Heart left ventricle (tissue), 16 donors: ENCODE measurements at places on chromosomes 2 and 18.

GRCh38 chr2:21070341-21071257 is 26.7 kb upstream of the APOB start:
- DNase-seq = no peak

DNA sequence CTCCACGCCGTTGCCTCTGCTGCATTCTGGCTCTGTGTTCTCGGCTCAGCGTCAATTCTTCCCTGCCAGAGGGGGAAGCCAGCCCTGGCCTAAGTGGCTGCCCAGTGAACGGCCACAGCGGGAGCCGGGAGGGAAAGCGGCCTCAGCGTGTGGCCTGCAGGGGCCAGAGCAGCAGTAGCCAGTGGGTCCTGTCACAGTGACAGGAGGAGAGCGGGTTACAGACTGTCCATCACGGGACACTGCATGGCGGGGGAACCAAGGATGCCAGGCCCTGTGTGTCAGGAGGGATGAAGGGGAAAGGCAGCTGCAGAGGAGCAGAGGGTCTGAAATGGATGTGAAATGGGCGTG is 39.7 kb downstream of the PDIA6 start:
- no peak for DNase-seq

DNA sequence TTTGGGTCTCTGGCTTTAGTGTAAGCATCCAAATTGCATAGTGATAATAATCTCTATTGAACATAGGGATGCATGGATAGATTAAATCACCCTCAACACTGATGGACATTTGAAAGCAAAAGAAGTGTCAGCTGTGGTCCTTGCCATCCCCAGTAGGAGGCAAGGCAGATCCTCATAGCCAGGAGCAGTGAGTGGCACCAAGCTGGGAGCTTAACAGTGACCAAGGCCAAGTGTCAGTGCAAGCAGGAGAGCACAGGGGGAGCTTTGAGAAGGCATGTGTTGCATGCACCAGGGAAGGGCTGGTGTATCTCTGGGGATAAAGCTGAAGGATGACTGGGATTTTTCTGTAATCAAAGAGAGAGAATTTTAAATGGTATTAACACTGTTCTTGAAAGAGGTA is 14.7 kb downstream of the SLC14A1 start:
- DNase-seq = no peak

GRCh38 chr18:25187521-25188192 is 164.3 kb downstream of the ZNF521 start:
- DNase-seq = no peak

GRCh38 chr18:21194871-21195771 is 46.9 kb upstream of the GREB1L start:
- no peak for DNase-seq

DNA sequence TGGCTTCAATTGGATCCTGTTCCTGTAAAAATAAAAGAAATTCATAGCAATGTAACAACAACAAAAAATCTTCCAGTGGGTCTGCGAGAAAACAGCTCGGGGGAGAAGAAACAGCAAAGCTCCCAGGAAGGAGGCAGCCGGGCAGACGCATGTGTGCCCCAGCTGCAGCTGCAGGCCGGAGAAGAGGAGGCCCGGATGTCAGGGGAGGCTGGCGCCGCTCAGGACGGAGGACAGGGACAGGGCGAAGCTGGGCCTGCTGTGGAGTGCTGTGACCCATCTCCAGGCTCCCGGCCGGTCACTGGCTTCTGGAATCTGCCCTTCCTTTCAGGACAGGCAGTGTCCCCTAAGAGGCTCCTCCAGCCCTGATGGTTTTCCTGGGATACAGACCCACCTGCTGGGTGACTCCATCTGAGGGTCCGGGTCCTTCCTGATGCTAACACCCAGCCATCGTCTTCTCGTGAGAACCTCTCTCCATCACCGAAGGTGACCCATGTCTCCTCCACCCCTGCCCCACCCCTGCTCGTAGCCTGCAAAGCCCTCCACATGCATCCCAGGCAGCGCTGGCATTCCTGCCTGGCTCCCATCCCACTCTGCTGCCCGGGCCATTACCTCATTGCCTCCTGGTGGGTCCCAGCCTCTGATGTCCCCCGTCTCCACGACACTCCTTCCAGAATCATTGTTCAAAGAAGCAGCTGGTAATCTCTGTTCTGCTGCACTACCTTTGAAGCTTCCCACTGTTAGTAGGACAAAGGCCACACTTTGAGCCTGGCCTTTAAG is 145.4 kb upstream of the TWIST2 start:
- peak; percentile 48 for DNase-seq

DNA sequence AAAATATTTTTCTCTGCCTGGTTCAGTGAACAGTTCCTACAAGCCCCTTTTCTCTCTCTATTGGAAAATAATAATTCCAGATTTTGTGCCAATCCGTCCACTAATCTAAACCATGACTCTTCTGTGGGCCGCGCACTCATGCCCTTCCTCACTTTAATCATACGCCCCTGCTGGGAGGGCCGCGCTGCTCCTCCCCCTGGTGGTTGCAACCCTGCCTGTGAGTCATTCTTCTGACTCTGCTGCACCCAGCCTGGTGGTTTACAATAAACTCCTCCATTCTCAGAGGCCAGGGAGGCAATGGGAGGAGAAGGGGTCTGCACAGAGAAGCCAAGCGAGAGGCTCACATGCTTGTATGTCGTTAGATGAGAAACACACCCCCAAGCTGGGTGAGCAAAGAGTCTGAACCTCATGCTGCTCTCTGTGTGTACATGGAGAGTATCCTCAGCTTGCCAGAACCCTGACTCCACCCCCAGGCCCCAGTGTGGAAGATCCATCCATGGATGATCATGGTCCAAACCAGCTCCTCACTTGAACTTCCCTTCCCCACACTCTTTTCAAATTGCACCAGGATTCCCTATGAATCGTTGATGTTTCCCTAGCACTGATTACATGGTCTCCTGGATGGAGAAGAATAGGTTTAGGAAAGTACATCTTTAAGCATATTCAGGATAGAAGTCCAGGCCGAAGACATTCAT is 228.9 kb downstream of the ANKRD30B start:
- no peak for DNase-seq

DNA sequence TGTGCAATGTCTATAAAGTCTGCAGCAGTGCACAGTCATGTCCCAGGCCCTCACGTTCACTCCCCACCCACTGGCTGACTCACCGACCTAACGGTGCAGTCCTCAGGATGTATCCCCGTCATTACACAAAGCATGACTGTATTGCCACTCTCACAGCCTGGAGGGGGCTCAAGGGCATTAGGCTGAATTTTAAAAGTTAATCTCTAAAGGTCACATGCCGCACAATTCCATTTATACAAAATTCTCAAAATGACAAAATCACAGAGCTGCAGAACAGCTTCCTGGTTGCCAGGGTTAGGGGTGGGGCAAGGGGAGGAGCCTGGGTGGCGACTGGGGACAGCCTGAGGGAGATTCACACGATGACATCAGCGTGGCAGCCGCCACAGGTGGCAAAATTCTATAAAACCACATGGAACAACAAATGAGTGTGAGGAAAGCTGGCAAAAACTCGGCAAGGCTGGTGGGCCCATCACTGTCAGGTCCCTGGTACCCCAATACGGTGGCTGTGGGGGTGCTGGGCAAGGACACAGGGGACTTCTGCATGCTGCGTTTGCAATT is 97.6 kb downstream of the NDUFA10 start:
- DNase-seq = no peak

DNA sequence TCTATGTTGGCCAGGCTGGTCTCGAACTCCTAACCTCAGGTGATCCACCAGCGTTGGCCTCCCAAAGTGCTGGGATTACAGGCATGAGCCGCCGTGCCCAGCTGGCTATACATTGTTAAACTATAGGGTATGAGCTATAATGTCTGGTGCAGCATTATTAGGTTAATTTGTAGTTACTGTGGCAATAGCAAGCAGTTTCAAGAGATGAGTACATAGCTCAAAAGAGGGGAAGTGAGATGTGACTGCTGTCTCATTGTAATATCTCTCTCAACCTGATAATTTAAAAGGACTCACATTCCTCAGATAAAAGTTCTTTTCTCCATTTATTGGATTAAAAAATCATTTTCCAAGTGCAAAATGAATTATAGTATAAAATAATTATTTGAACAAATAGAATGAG is 116.4 kb downstream of the INO80D start:
- DNase-seq = no peak

DNA sequence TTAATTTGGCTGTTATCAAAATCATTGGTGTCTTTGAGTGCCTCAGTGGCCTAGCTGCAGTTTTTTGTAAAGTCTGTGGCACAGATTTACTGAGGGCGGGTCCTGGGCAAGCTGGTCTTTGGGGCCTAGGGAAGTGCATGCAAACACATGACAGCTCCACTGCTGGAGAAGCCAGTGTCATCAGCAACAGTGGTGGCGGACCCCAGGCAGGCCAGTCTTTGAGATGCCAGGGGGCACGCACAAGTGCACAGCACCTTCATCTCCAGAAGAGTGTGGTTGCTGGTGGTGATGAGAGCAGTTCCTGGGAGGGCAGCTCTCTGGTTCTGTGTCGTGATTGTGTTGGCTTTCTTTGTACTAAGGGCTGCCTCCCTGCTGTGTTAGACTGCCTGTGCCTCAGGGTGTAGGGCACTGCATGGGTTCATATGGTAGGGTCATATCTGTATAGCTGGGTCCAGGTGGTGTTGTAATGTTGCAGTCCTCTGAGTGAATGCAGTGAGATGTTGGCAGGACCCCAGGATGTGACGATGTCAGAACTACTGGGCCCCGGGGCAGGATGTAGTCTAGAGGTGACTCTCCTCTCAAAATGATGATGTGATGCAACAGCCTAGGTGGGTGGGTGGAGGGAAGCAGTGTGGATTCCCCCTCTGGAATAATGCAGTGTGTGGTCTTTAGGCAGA is 646.7 kb upstream of the CDH2 start:
- DNase-seq = no peak

- no peak for DNase-seq
Measured at GRCh38 chr18:5969355-5969988, 74.2 kb upstream of the TMEM200C start.

GRCh38 chr2:168157926-168158325 is 89.5 kb downstream of the STK39 start:
- no peak for DNase-seq

- DNase-seq = no peak
Measured at GRCh38 chr18:7523772-7524171, 43.3 kb upstream of the PTPRM start.

DNA sequence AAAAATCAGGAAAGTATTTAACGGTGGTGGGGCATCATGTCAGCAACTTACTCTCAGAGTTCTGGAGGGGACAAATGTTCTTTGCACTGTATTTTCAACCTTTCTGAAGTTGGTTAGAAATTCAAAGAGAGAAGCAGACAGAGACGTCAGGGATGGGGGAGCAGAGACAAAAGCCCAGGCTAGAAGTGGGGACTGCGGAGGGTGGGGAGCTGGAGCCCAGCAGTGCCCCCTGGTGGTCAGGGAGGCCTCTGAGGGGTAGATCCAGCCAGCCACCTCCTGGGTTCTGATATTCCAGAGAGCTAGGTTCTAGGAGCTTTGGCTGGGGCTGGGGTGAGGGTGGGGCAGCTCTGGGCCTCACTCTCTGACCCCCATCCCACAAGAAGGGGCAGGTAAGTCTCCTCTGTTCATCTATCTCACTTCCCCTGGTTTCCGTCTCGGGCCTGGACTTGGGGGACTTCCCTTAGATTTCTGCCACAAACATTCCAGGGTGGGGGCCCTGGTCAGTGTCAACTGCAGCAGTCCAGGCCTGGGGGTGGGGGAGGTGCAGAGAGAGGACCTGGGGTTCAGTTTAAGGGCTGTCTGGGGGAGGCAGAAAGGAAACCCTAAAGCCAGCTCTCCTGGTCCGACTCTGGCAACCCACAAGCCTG is 8.9 kb downstream of the TNS1 start:
- DNase-seq = peak; percentile 62

GRCh38 chr2:39325966-39326365 is 82.2 kb upstream of the CDKL4 start:
- DNase-seq = no peak

GRCh38 chr2:29130295-29130694 is 15.1 kb downstream of the CLIP4 start:
- DNase-seq = no peak

DNA sequence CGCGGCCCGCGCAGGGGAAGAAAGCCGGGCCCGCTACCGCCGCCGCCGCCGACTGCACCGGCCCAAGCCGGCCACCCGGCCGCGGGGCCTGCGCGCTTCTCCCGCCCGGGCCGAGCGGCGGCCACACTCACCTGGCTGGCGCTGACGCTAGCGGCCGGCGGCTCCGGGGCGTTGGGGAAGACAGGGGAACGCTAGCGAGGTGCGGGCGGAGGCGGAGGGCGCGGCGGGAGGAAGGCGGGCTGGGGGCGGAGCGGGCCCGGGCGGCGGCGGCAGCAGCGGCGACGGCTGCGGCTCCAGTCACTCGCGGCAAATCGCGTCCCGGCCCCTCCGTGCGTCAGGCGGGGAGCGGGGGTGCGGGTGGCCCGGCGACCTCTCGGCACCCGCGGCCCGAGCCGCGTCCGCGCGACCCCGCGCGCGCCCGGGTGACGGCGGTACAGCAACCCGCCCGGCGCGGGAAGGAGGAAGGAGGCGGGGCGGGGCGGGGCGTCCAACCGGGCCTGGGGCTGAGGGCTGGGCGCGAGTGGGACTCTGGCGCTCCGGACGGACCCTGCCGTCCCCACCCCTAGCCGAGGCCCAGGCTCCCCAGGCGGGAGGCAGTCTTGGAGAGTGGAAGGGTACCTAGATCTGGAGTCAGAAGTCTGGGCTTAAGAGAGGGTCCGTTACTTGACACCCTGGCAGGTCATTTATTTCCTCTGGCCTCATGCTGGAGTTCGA is at the start of gene SESTD1:
SESTD1 (minus strand) TSS at position 465 of the 714 bp plus-strand sequence. CDS start 72,991 bp downstream, outside the sequence.
- DNase-seq = peak; percentile 86

DNA sequence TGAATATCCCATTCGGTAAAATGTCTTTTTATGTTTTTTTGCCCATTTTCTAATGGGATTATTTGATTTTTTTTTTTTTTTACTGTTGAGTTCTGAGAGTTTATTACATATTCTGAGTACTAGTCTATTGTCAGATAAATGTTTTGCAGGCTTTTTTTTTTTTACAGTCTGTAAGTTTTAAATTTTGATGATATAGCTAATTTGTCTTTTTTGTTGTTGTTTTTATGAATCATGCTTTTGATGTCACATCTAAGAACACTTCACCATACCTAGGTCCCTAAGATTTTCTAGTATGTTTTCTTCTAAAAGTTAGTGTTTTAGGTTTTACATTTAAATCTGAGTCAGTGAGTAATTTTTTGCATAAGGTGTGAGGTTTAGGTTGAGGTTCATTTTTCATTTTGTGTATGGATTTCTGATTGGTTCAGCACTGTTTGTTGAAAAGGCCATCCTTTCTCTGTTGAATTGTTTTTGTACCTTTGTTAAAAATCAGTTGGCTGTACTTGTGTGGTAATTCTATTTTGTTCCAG is 40.7 kb downstream of the PTPN4 start:
- no peak for DNase-seq

GRCh38 chr2:122180972-122181371 is 425.5 kb downstream of the TSN start:
- DNase-seq = no peak

DNA sequence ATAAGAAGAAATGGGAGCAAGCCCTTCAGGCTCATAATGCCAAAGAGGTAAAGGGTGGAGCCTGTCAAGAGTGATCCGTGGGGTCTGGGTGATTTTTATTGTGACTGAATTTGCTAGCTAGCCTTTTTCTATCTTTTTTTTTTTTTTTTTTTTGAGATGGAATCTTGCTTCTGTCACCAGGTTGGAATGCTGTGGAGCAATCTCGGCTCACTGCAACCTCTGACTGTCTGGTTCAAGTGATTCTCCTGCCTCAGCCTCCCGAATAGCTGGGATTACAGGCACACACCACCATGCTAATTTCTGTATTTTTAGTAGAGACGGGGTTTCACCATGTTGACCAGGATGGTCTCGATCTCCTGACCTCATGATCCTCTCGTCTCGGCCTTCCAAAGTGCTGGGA is 29.1 kb downstream of the DRC1 start:
- DNase-seq = no peak
